H7 (cell line): ENCODE measurements at places on chromosomes 4 and X.
A peak's percentile ranks its signal among the peaks of the same experiment; 100 is the strongest.

- no peak for DNase-seq
These were observed 84.2 kb downstream of the CHRNA9 start for GRCh38 chr4:40419231-40419912.

DNA sequence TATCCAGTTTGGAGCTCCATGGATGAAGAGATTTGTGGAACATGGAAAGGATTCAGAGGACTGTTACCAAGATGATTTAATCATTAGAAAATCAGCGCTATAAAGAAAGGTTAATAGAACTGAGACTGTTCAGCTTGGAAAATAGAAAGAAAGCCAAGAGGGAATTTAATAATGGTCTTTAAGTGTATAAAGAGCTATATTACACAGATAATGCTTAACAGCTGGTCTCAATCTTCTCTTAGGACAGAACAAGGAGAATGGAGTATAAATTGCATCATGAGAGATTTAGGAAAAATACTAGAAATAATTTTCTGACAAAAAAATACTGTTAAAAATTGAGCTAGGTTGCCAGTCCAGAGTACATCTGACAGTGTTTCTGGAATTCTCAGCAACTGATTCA lies 91.3 kb upstream of the MAGEC2 start:
- DNase-seq = no peak

GRCh38 chrX:78931814-78932213 lies 13.4 kb upstream of the P2RY10 start:
- DNase-seq = no peak

DNA sequence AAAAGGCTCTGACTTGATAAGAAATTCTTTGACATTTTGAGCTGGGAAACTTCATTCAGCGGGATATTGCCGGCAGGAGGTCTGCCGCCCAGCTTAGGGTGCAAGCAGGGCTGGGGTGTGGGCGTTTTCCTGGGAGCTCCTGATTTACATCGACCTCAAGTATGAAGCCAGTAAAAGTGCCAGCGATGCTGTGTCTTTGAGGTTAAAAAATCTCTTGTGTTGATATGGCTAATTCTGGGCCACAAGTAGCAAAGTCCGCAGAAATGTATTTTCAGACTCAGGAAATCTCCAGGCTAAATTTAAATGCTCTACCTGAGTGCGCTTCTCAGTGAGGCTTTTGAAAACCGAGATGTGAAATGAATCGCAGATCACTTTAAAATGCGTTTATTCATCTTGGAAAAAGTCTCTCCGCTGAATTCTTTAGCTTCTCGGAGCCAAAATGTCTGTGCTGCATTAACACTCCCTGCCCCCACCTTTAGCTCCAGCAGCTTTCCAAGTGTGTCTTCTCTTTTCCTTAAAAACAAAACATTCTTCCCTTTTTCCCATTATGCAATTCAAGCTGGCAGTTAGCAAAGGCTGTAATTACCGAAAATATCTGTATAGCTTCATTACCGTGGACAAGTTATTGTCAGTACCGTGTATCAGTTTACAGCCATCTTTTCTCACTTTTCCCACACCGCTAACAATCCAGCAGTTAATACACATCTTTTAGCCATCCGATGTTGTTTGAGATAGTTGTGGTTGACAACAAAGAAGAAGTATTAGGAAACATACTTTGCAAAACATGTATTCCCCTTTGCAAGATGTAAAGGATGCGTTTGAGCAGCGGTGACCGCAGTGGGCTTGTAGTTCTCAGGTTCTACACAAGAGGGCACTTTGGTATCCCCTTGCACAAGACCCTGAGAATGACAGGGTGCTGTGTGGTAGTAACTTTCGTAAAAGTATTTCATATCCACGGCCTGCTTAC lies 136.0 kb upstream of the STX18 start:
- DNase-seq = peak; percentile 70

- no peak for DNase-seq
These were observed 28.3 kb downstream of the NBDY start for GRCh38 chrX:56757327-56757726.

- DNase-seq = no peak
These were observed 216.4 kb upstream of the AFF2 start for GRCh38 chrX:148284056-148284455.

- DNase-seq = peak; percentile 72
These were observed 4.6 kb upstream of the KANTR start for GRCh38 chrX:53089224-53089842.

DNA sequence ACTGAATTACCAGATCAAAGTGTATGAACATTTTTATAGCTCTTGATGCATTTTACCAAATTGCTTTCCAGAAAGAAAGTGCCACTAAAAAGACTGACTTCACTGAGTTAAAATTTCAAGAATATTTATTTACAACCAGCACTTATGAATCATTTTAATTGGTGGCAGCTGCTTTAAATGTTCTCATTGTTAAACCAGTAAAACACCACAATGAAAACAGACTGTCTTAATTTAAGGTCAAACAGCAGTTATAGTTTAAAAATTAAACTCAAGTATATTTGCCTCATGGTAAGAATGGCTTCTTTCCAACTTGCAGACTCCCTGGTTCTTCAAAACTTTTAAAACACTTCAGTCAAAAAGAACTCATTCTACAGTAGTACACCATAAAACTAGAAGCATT lies 36.9 kb downstream of the AMMECR1 start:
- no peak for DNase-seq

GRCh38 chr4:78625073-78625472 lies 73.5 kb downstream of the ANXA3 start:
- DNase-seq = no peak

DNA sequence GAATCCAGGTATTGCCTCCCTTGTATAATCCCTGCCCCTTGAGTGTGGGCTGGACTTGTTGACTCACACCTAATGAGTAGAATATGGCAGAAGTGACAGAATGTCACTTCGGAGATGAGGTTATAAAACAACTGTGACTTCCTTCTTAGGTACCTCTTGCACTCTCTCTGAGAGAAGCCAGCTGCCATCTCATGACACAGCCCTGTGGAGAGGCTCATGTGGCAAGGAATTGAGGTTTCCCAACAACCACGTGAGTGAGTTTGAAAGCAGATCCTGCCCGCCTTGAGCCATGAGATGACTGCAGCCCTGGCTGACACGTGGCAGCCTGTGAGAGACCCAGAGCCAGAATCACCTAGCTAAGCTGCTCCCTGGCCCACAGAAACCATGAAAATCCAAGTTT lies 13.5 kb downstream of the ASB11 start:
- DNase-seq = no peak
